Adrenal gland (tissue), 19 donors: ENCODE measurements at places on chromosomes 6 and 20. TPM values are rescaled to one million over a fixed set of nuclear protein-coding genes. Genes with fewer than 3 reads are reported as not detected.

DNA sequence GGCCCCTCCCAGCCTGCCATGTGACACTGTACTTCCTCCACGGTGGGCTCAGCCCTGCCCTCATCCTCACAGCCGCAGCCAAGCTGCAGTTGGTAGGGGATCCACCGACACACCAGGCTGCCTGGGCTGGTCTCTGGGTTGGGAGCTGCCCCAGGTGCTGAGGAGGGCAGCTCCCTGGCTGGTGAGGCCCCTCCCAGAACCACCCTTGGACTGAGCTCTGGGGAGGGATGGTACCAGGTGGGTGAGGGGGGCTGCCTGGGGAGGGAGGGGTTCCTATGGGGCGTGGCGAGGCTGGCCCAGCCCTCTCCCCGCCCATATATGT is 185 bp upstream of the TNFRSF6B start:
- H3K27ac ChIP-seq, result no peak overlapping the region
- H3K27me3 ChIP-seq, result no peaks in the 10 kb centered on the region
- no peaks in the 10 kb centered on the region for H3K36me3 ChIP-seq
- H3K4me1 ChIP-seq, result peaks cover 38% of the 10 kb centered on the region
- DNase-seq, result peak; percentile 34
- H3K4me3 ChIP-seq, result no peak overlapping the region

The PEDS1 gene
- total RNA-seq, result 29.2 TPM

DNA sequence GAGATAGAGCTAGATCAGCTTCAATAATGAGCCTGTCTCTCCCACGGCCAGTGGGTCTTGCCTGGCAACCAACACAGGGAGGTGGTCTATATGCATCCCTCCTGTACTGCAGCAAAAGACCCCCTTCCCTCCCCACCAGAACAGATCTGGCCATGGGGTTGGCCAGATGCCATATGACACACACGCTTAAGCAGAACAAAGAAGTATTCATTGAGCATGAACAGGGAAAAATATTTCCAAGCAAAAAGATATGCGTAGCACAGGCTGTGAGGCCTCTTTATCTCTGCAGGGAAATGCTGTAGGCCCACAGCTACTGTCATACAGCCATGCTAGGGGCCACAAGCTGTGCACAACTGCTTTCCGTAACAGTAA is 73.4 kb upstream of the NRSN1 start:
- H3K4me3 ChIP-seq, result no peak overlapping the region
- H3K27ac ChIP-seq, result no peak overlapping the region
- H3K27me3 ChIP-seq, result no peaks in the 10 kb centered on the region
- H3K36me3 ChIP-seq, result no peaks in the 10 kb centered on the region
- no peaks in the 10 kb centered on the region for H3K4me1 ChIP-seq

GRCh38 chr6:158416883-158417759 is 104.9 kb downstream of the TULP4 start:
- no peak overlapping the region for H3K4me3 ChIP-seq
- H3K4me1 ChIP-seq, result peaks cover 8% of the 10 kb centered on the region
- H3K27ac ChIP-seq, result no peak overlapping the region
- H3K27me3 ChIP-seq, result no peaks in the 10 kb centered on the region
- H3K36me3 ChIP-seq, result no peaks in the 10 kb centered on the region
- no peak for DNase-seq

DNA sequence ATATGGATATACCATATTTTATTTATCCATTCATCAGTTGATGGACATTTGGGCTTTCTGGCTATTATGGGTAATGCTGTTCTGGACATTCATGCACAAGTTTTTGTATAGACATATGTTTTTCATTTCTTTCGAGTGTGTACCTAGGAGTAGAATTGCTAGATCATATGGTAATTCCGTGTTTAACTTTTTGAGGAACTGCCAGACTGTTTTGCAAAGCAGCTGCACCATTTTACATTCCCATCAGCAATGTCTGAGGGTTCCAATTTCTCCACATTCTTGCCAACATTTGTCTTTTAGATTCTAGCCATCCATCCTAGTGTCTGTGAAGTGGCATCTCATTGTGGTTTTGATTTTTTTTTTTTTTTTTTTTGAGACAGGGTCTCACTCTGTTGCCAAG is 20.8 kb downstream of the SRC start:
- peaks cover 13% of the 10 kb centered on the region for H3K36me3 ChIP-seq
- peaks cover 12% of the 10 kb centered on the region for H3K4me1 ChIP-seq
- DNase-seq, result peak; percentile 1

- peak overlapping the region; percentile 20 for H3K27ac ChIP-seq
- H3K4me1 ChIP-seq, result peaks cover 9% of the 10 kb centered on the region
- H3K27me3 ChIP-seq, result no peaks in the 10 kb centered on the region
- H3K4me3 ChIP-seq, result no peak overlapping the region
- DNase-seq, result no peak
- peaks cover 7% of the 10 kb centered on the region for H3K36me3 ChIP-seq
These were observed 1.1 kb upstream of the ZBTB24 start for GRCh38 chr6:109484122-109484521.

- no peak overlapping the region for H3K27ac ChIP-seq
- H3K4me1 ChIP-seq, result no peaks in the 10 kb centered on the region
- no peak for DNase-seq
- no peaks in the 10 kb centered on the region for H3K36me3 ChIP-seq
- no peaks in the 10 kb centered on the region for H3K27me3 ChIP-seq
These were observed 174.3 kb downstream of the TFAP2B start for GRCh38 chr6:50992704-50993625.

GRCh38 chr6:105270511-105270910 is 90.7 kb upstream of the POPDC3 start:
- no peak overlapping the region for H3K4me3 ChIP-seq
- H3K27ac ChIP-seq, result no peak overlapping the region
- no peak for DNase-seq
- H3K36me3 ChIP-seq, result no peaks in the 10 kb centered on the region
- no peaks in the 10 kb centered on the region for H3K4me1 ChIP-seq

DNA sequence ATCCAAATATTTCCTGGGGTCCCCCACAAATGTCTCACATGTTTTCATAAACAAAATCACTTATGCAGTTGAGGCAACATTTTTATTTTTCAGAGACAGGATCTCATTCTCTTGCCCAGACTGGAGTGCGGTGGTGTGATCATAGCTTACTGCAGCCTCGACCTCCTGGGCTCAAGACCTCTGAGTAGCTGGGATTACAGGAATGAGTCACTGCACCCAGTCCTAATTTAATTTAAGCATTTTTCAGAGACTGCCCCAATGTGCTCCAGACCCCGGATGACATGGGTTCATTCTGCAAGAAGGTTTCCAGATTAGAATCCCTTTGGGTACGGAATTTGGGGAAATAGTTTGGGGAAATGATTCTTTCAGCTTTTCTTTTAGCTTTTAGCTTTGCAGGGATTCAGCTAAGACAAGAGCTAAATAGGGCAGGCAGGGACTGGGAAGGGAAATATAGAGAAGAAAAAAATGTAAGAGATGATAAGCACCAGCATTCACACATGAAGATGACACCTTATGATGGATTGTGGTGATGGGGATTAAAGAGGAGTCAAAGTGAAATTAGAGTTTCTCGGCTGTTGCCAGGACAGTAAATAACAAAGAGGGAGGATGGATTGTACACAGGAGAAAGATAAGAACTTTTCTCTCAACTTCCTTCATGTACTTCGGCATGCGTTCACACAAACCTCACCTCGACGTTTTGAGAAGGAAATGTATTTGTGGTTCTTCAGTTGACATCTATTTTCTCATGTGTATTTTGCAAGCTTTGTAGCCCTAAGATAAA is 169.4 kb upstream of the TAB2 start:
- no peaks in the 10 kb centered on the region for H3K27me3 ChIP-seq
- no peaks in the 10 kb centered on the region for H3K36me3 ChIP-seq
- no peak overlapping the region for H3K27ac ChIP-seq
- no peaks in the 10 kb centered on the region for H3K4me1 ChIP-seq

The HS3ST5 gene
- total RNA-seq, result not detected
